NCI-H2029 treated with DMSO at 0.1 percent for 48 hours (cell line): ENCODE measurements at places on chromosomes 7 and 10.

GRCh38 chr7:128202287-128202957 is 38.7 kb upstream of the LEP start:
- DNase-seq: no peak

GRCh38 chr7:36814311-36814710 is 90.0 kb upstream of the AOAH start:
- DNase-seq: no peak

DNA sequence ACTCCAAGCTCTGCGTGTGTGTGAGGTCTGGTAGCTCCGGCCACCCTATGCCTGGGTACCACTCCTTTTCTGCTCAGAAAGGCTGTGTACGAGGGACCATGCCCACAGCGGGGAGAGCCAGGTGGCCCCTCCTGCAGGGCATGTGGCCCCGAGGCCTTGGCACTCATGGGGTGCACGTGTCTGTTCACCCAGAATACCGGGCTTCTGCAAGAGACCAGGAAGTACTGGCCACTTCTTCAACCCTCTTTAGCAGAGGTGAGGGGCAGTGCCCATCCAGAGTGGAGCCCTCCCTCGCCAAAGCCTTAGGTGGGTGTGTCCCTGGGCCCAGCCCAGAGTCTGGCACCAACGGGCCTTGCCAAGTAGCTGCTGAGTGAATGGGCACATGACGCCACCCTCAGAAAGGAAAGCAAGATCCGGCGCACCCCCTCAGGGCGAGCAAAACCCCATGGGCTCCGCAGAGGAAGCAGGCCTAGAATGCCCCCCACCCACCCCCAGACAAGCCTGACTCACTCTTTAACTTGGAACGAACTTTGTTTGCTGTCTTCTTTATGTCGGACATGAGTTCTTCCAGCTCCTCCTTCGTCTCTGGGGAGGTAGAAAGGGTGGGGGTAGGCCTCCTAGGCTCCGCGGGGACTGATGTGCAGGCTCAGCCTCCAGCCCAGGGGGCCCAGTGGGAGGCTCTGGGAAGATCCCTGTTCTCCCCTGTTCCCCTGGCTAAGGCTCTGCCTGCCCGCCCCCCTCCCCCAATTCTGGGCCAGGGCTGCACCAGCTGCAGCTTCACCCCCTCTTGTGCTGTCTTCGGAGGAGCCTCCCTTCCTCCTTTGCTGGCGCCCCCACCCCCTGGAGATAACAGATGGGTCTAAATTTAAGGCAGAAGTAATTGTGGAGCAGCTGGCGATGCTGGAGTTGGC is 14.6 kb downstream of the STX1A start:
- DNase-seq: no peak

- DNase-seq: no peak
These were observed 23.8 kb downstream of the RAMP3 start for GRCh38 chr7:45181286-45181960.

DNA sequence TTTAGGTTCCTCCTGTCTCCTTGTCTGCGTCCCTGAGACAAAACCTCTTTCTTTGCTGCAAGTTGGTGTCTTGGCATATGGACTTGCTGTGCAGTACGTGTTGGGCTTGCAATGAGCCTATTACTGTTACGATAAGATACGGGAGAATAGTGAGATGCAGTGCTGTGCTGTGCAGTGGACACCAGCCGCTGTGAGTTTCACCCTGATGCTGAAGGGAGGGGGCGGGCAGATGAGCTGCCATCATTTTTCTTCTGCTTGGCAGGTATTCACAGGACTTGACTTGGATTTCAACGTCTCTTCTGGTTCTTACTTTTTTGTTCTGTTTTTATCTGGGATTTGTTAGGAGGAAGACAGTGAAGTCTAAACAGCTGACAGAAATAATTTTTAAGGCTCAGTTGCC is 257.1 kb upstream of the PITRM1 start:
- DNase-seq: no peak

GRCh38 chr7:27126596-27127327 is 3.8 kb downstream of the HOXA4 start:
- DNase-seq: no peak

GRCh38 chr7:155916926-155917655 is 104.8 kb upstream of the SHH start:
- DNase-seq: no peak

- no peak for DNase-seq
These were observed 78.0 kb downstream of the ARL5B start for GRCh38 chr10:18737236-18737635.

DNA sequence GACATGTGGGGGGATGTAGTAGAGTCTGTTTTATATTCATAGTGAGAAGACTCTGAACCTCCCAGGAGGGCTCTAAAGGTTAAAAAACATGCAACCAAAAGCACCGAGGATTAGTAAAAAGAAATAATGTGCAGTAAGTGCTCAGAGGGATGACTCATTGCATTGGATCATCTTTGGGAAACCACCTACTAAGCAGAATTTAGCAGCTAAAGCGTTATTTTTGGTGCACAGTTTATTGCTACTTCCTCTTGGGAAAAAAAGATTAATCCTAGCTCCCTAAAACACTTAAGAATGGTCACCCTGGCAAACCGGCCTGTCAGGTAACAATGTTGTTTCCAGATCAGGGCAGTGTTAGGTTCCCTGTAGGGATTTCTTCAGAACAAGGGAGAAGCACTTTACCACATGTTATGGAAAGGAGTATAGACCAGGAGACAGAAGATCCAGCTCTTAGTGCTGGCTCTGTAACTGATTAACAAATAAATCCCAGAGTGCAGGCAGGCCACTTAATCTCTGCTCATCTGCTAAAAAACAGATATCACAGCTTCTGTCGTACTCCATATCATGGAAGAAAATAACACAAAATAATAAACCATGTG is 44.8 kb upstream of the FAM133B start:
- DNase-seq: no peak

DNA sequence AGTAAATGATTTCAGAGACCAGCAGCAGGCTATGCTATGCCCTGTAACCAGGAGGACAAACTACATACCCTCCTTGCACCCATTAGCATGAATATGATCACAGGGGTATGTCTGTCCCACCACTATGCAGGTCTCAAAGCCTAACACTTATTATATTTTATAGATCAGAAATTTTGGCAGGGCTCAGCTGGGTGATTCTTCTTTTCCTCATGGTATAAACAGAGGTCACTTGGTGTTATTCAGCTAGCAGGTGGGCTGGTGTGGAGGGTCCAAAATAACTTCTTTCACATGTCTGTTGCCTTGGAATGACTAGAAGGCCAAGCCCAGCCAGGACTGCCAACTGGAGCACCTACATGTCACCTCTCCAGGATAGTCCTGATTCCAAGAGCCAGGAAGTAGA is 252.9 kb downstream of the ARHGAP12 start:
- DNase-seq: no peak

DNA sequence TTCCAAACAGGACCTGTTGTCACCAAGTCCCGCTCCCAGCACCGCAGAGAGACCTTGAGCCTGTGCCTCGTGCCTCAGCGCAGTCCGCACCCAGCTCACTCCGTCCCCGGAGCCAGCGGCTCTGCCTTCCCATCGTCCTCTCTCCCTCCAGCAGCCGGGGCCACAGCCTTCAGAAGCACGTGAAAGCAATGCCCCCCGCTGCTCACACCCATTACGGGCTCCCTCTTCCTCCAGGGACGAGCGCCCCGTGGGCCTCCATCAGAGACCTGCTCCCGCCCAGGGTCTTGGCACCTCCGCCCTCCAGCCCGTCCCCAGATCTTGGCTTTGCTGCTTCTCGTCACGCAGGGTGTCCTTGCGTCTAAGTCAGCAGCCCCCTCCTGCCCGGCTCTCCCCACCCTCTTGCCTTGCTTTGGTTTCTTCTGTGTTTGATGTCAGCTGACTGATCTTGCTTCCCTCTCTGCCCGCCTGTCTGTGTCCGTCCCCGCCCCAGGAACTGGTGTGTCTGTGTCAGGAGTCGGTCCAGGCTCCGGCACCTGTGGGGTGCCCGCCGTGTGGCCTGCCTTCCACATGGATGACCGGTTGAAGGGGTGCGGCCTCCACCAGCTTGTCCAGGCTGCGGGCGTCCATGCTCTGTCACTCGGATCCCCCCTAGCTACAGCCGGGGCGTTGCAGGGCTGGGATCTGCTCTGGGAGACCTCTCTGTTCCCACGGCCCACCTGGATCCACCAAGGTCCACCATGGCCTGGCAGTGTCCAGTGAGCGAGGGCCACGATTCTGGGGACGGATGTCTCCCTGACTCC is 61.9 kb downstream of the FOXL3 start:
- DNase-seq: no peak

GRCh38 chr7:100825215-100825671 is 2.1 kb downstream of the EPHB4 start:
- DNase-seq: no peak

- DNase-seq: no peak
These were observed 8.2 kb upstream of the SVIL start for GRCh38 chr10:29642990-29643389.

GRCh38 chr10:98138031-98138430 is 3.6 kb downstream of the R3HCC1L start:
- DNase-seq: no peak

- DNase-seq: no peak
These were observed 4.6 kb upstream of the HMX2 start for GRCh38 chr10:123143162-123143824.

DNA sequence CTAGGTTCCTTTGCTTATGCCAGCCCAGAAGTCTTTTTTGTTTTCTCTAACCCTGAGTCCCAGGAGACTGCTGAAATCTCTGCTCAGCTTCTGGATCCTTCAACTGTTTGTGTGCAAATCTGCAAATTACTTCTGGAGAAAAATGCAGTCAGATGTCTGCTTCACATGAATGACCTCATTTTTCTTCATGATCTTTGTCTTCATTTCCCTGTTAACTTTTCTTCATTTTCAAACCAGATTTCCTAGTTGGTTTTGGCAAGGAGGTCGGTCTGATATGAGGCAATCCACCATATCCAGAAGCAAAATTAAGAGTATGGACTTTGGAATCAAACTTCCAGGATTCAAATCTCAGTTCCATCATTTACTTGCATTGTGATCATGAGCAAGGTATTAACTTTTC is 66.8 kb downstream of the ZNF503 start:
- DNase-seq: no peak

DNA sequence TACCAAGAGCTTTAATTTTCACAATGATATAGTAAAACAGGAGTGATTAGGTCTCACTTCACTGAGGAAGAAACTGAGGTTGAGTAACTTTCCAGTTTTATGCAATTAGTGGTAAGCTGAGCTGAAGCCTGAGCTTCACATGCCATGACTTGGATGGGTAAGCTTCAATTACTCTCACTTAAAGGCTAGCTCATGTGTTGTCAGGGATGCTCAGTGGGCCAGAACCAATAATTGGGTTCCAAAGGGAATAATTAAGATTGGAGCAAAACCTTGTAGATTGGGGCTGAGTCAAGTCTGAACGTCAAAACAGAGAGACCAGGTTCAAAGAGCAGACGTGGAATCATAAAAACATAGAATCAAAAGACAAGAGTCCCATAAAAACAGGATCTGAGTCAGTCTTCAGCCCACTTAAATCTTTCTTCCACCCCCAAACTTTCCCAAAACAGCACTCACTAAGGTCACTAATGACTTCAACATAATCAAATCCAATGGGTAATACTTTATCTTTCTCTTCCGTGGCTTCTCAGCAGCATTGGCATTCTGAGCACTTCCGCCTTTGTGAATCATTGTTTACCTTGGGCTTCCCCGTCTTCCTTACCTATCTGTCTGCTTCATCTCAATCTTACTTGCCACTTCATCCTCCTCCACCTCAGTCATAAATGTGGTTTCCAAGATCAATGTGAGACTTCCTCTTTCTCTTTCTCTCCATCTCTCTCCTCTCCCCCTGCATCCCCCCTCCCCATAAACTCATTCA is 23.0 kb upstream of the EGFR start:
- DNase-seq: no peak

DNA sequence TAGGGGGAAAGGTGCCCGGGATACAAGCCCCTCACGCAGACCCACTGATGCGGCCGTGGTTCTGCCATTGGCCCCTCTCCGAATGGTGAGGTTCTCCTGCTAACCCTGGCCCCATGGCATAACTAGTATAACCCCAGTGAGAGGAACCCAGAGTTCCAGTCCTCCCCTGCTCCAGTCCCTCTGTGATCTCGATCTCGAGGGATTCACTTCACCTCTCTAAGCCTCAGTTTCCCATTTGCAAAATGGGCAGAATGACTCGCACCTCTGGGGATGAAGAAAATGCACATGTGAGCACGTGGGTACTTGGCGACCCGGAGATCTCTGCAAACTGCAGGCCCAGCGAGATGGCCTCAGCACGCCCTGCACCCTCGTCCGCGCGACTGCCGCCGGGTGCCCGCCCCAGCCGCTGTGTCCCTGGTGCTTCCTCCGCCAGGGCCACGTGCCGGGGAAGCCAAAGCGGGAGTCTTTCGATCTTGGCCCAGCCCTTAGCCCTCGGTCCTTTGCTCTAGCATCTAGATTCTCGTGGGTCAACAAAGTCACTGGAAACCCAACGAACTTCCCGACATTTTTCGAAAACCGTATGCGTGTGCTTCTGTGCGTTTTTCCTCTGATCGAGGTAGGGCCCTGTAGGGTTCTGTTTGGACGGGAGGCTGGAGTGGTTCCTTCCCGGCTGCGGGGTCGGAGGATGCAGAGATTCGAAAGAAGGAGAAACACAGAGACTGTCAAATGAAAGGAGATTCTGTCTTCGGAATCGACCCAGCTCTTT is 169.8 kb downstream of the UBE2H start:
- DNase-seq: no peak

DNA sequence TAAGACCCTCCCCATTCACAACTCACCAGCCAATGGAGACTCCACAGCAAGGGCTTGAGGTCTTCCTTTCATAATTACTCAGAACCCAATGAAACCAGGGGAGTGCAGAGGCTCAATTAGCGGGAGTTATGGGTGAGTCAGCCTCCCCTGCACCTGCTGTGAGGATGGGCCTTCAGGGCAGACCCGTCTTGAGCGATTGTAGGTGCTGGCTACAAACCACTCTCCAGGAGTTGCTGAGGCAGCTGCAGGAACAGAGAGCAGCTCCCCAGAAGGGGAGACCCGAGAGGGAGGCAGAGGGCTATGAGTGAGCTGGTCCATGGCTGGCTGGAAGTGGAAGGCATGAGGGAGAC is 58.5 kb upstream of the SORCS3 start:
- DNase-seq: no peak

DNA sequence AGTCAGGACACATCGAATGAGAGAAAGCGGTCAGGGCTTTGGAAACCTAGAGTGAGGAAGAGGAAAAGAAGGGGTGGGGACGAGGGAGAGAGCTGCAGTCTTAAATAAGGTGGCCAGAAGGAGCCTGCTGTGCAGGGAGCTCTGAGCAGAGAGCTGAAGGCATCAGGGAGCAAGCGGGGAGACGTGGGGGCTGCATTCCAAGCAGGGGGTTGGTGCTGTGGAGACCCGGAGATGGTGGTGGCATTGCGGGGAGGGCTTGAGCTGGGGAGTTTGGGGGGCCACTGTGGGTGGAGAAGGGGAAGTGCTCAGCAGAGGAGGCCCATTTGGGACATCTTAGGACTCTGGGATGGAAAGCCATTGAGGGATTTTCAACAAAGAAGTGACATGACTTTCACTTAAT is 38.7 kb upstream of the ZNF32 start:
- DNase-seq: no peak

- DNase-seq: no peak
These were observed 10.3 kb downstream of the GRID1 start for GRCh38 chr10:86356296-86356695.
